KBM-7 (cell line): ENCODE measurements at places on chromosomes 12 and 14.

GRCh38 chr12:17097674-17098073 is 491.7 kb upstream of the LMO3 start:
- DNase-seq = no peak

DNA sequence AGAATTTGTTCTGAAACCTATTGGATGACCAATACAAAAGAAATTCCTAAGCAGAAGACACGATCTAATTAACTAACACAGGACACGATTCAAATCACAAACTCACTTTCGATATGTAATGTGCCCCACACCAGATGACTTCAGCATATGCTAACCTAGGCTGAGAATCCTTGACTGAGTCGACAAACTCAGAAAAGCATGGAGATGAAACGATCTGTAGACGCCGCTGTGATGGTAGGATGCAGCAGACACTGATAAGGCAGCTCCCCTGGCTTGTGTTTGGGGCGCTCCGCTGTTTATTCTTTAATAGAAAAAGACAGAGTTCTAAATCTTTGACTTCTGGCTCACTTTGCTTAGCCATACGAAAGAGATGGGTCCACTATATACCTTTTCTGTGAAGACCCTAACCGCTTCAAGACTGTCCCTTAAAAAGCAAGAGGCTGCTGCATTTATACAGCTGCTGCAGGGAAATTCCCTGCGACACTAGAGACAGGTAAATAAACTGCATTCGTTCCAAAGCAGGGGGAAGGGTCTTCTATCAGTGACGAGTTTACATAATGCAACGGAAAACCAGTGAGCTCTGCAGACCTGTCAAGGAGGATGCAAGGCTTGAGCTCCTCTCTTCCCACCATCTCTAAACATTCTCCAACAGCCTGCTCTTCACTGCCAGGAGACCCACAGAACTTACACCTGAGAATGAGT is 929 bp downstream of the CHD8 start:
- no peak for DNase-seq

GRCh38 chr12:121628037-121628436 is 1.7 kb downstream of the ORAI1 start:
- no peak for DNase-seq

- DNase-seq = no peak
Observed at GRCh38 chr12:93002293-93003054, 73.4 kb upstream of the EEA1 start.

DNA sequence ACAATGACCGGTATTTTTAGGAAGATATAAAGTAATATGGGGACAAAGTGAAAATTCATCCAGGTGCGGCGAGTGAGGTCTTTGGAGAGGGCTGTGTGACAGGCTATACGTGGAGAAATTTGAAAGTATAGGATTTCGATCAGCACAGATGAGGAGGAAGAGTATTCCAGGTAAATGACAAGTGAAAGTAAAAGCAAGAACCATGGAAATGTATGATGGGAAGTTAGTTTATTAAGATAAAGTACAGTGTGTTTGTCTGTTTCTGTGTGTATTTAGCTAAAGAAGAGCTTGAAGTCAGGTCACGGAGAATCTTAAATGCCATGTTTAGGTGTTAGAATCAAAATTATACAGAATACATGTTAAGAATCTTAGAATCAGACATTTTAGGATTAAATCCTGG is 239.0 kb downstream of the CPNE8 start:
- no peak for DNase-seq

DNA sequence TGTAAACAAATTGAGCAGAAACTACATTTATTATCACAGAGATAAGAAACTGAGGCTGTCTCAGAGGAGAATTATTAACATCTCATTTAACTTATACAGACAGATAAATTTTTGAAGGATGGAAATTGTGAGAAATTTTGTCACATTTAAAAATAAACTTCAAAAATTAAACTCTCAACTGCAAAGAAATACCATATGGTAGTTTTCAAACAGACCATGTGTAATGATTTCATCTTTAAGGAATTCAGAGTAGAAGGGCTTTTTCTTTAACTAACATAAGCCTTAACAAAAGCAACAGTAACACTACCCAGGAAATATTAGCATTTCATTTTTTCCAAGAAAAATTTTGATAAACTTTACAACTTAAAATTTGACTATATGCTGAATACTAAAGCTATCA is 26.6 kb downstream of the NUP37 start:
- no peak for DNase-seq

- no peak for DNase-seq
Observed at GRCh38 chr12:18690653-18691052, 47.2 kb downstream of the PLCZ1 start.

DNA sequence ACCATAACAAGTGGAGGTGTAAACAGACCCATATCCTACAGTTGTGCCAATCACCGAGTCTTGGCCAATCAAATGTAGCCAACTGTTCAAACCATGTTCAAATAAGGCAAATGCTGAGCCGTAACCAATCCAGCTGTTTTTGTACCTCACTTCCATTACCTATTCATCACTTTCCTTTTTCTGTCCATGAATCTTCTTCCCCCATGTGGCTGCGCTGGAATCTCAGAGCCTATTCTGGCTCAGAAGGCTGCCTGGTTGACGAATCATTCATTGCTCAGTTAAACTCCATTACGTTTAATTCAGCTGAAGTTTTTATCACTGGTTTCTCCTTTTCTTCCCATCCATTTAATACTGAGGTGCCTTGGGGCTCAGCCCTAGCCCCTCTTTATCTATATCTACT is 71.1 kb downstream of the TBC1D30 start:
- DNase-seq = no peak
